Hypothalamus (tissue), 51 donors: ENCODE measurements at places on chromosomes 4 and X.

- DNase-seq: no peak
These were observed 9.2 kb upstream of the MAML3 start for GRCh38 chr4:140163029-140163810.

GRCh38 chr4:52157641-52158316, 106.7 kb downstream of the SPATA18 start:
- no peak for DNase-seq

DNA sequence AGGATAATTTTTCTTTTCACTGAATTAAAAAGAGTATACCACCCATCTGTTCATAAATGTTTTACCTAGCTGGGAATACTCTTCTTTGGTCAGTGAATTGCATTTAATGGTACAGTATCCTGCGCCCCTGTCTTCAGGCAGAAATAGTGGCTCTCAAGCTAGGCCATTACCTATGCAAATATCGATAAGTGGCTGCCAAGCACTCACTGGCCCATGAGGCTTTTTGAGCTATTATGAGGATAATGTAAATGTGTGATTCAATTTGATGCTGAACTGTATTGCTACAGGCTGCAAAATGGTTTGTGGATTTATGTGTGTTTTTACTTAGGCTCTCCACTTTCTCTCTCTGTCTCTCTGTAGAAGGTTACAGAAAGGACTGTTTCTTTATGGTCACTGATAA, 30.1 kb upstream of the MTMR1 start:
- DNase-seq: no peak

DNA sequence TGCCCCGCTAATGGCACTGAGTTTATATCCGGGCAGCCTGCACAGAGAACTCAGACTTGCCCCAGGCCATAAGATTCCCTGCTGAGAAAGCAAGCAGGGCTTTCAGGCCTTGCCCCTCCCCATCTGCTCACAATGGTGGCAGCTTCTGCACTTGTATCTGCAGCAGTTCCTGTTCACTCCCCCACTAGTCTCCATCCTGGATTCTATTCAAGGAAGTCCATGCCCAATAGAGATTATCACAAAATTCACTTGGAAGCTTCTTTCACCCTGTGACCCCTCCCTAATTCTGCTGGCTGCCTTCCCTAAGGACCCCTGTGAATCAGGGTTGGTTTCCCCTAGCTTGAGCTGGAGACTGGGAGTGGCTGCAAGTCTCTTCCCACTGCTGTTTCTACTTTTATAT, 34.5 kb upstream of the UCP1 start:
- no peak for DNase-seq

DNA sequence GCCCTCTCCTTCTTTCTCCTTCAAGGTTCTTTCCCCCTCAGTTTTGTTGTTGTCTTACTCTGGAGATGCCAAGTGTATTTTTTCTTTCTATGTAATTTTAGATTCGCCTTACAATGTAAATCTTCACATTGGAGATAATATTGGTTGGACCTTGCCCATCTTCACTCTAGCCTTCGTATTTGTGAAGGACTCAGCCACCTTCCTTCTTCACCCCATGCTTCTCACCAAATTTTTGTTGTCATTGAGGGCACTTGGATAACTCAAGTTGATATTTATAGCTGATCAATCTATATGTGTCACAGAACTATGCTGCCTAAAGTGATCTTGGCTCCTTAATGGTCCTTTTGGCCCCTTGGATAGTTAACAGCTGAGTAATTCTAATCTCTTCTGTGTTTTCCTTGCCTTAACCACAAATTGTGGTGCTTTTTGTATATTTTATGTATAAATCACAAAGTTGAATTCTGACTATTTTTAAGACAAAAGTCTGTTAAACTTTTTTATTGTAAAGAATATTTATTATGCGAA, 6.5 kb downstream of the SPRY1 start:
- DNase-seq: no peak

DNA sequence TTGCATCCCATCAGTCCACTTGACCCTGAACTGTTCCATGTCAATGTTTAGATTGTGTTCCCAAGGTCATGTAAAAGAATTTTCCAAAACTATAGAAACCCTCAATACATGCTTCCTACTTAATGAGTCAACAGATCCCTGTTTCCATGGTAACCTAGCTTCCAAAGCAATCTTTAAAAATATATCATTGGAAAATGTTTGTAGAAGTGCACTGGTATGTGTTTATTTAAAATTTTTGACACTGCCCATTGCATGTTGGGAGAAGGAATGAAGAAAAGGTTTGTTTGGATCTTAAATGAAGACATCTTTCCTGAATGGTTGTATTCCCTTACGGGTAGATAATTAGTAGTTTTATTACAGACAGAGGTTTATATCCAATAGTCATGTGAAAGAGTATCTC, 345.3 kb downstream of the GABRG1 start:
- DNase-seq: no peak

- no peak for DNase-seq
These were observed 99.0 kb downstream of the CAMK2D start for GRCh38 chr4:113662581-113662980.

DNA sequence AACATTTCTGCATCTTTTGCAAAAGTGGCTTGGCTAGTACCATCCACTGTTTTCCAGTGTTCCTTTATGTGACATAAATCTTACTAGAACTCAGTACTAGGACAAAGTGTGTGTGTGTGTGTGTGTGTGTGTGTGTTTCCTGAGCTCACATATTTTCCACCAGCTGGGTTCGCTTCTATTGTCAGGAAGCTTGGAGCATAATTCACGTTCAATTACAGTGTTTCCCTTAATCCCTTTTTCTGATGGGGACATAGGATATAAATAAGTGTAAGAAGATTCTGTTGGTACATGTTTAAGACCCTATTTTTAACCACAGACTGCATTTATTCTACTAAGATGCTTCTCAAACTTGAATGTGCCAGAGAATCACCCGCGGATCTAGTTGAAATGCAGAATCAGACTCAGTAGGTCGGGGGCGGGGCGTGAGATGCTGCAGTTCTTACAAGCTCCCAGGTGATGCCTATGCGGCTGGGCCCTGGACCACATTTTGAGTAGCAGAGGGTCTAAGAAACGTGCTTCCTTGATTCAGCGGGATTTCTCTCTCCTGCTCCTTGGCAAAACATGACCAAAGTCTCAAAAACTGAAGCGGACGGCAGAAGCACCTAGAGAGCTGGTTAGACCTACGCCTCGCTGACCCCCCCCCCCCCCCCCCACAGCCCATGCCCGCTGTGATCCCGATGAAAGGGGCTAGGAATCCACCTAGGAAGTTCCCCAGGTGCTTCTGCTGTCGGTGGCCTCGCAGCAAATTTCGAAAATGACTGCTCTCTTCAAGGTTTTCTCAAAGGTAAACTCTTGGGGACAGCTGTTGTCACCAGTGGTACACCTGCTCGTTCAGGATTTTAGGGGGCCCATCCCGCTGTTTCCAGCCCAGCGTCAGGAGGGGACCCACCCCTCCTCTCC, 797 bp downstream of the CD99L2 start:
- DNase-seq: peak; percentile 9

- no peak for DNase-seq
These were observed 150.3 kb downstream of the MSL3 start for GRCh38 chrX:11908371-11908770.

DNA sequence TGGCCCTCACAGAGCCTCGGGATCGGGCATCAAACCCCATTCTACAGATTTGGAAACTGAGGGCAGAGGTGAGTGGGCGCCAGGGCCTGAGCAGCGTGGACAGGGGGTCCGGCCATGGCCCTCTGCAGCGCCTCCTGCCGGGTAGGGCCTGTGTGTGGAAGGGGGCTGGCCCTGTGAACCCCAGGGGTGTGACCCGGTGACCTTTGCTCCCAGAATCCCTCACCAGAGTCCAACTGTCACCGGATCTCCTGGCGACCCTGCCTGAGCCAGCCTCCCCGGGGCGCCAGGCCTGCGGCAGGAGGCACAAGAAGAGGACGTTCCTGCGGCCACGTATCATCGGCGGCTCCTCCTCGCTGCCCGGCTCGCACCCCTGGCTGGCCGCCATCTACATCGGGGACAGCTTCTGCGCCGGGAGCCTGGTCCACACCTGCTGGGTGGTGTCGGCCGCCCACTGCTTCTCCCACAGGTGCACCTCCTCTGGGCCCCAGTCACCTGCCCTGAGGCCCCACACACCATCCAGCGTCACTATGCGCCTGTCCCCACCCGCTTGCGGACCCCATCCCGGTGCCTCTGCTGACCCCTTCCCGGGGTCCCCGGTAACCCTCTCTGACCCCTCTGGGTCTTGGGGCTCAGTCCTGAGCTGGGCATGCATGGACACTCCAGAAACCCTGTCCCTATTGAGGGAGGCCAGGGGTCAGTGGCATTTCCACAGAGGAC, 4.2 kb downstream of the HGFAC start:
- DNase-seq: no peak

GRCh38 chr4:47068986-47069385, 37.6 kb downstream of the GABRB1 start:
- DNase-seq: no peak

DNA sequence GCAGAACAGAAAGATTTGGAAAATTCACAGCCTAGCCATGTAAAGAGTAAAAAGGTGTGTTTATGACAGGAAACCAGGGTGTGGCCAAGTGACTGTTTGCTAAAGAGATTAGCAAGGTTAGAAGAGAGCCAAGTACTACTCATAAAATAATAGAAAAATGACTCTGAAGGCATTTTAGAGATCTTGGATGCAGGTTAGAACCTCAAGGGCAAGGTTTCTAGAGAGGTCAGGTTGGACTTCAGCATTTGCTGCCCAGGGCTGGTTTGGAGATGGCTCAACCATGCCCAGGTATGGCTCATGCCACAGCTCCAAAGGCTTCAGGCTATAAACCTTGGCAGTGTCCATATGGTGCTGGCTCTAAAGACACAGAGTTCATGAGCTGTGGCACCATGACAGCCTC, 40.6 kb upstream of the ADGRA3 start:
- DNase-seq: no peak

- DNase-seq: no peak
These were observed 1.4 kb downstream of the HAND2 start for GRCh38 chr4:173528378-173529321.

- no peak for DNase-seq
These were observed 348.1 kb downstream of the NR3C2 start for GRCh38 chr4:148094149-148094548.

- no peak for DNase-seq
These were observed 330.2 kb downstream of the HS3ST1 start for GRCh38 chr4:11098461-11098860.

DNA sequence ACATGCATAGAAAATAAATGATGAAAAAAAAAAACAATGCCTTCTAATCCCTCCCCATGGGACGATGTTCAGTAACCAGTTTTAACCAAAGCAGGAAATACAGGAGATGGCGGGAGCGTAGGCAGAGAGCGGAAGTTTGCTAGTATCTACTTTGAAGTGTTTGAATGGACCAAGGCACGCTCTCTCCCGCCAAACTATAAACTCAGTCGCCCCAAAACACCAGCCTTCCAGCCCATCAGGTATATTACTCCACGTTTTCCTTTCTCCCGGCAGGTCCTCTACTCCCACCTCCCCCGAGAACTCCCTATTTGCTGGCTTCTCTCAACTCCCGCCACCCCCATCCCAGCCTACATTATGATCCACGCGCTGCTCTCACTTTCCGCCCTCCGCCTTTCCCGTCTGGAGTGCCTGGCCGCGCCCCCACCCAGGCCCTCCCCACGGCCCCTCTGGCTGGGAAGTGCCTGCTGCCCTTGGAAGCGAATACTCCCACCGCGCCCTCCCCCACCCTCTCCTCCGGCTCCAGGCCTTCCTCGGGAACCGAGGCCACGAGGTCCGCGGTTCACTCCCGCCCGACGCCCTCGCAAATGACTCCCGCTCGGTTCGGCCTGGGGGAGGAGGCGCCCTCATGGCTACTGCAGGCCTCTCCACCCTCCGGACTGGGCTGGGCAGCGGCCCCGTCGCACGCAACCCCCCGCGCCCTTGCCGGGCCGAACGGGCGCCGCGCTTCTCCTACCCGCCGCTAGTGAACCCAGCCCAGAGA, 723 bp downstream of the DHX15 start:
- peak; percentile 66 for DNase-seq

GRCh38 chr4:28682847-28683246, 1822.2 kb downstream of the STIM2 start:
- DNase-seq: no peak
